ENCODE measurements at places on chromosomes 3 and 15. TPM values are rescaled to one million over a fixed set of nuclear protein-coding genes. Genes with fewer than 3 reads are reported as not detected.
A peak's percentile ranks its signal among the peaks of the same experiment; 100 is the strongest.

- DNase-seq = no peak
Observed at GRCh38 chr3:172009803-172010202, 29.6 kb upstream of the FNDC3B start.

Gene IL17RC
- total RNA-seq = 0.32 TPM

DNA sequence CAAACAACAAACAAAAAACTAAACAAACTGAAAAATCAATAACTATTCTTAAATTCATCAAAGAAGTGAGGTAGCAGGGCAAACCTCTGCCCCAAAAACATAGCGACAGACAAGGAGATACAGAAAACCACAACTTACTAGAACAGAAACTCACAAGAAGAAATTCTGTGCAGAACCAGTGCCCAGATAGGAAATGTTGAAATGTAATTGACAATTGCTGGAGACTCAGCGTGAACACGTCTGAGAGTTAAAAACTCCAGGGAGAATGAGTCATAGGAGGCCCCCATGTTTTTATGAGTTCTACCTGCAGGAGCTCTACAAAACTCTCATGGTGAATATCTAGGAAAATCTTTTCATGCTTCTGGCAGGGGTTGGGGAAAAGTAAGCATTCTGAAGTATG is 95.5 kb upstream of the SETMAR start:
- DNase-seq = no peak

DNA sequence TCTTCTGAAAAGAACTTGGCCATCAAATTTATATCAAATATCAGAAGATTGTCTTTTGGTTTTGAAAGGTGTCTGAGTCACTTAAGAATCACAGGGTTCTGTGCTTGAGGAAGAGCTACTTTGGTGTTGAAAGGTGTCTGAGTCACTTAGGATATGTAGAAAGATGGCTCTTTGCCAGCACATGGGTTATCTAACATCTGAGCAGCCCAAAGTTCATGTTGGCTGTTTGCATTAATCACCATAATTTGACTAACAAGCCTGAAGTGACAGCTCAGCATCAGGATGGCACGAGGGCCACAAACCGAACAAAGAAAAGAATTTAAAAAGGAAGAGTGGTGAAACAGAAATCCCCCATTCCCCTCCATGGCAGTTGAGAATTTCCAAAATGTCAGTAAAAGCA is 190.5 kb upstream of the CMC1 start:
- peak; percentile 79 for DNase-seq

Gene CSPG4
- not detected for total RNA-seq

DNA sequence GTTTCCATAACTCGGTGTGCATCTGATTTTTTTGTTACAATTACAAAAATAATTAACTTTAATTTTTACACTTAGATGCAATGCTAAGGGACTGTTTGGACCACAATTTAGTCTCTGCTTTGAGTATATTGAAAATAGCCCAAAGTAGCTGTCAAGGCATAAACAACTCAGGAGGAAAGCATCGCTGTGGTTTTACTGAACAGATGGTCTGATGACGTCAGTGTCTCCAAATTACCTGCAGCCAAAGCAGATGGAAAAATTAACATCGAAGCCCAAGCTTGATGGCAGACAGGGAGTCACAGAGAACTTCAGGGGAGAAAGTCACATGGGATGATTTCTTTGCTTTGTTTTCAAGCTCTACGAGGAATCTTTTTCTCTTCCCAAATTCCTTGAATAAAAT is 83.1 kb upstream of the PLCL2 start:
- DNase-seq = peak; percentile 13

Gene SEMA5B
- total RNA-seq = not detected
